ENCODE measurements at places on chromosomes 7 and 10.

GRCh38 chr10:24858288-24859270, 93.8 kb downstream of the PRTFDC1 start:
- DNase-seq = peak; percentile 78

- DNase-seq = no peak
Observed at GRCh38 chr7:3754493-3755341, 453.7 kb downstream of the SDK1 start.

- peak; percentile 48 for DNase-seq
Observed at GRCh38 chr7:4169455-4169854, 512.6 kb upstream of the FOXK1 start.

- no peak for DNase-seq
Observed at GRCh38 chr10:4102802-4103344, 317.9 kb upstream of the KLF6 start.

DNA sequence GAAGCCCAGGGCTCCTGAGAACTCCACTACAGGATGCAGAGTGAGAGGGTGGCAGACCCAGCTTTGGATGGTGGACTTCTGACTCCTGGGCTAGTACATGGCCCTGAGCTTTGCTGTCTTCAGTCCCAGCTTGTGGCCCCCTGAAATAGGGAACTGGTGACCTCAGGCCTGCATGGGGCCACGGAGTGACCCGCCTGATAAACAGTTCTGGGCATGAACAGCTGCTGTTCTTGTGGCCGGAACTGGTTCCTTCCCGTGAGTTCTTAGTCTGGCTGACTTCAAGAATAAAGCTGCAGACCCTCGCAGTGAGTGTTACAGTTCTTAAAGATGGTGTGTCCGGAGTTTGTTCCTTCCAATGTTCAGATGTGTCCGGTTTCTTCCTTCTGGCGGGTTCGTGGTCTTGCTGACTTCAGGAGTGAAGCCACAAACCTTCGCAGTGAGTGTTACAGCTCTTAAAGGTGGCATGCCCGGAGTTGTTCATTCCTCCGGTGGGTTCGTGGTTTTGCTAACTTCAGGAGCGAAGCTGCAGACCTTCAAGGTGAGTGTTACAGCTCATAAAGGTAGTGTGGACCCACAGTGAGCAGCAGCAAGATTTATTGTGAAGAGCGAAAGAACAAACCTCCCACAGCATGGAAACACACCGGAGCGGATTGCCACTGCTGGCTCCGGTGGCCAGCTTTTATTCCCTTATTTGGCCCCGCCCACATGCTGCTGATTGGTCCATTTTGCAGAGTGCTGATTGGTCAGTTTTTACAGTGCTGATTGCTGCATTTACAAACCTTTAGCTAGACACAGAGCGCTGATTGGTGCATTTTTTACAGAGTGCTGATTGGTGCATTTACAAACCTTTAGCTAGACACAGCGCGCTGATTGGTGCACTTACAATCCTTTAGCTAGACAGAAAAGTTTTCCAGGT, 268.0 kb downstream of the ZEB1 start:
- DNase-seq = no peak

DNA sequence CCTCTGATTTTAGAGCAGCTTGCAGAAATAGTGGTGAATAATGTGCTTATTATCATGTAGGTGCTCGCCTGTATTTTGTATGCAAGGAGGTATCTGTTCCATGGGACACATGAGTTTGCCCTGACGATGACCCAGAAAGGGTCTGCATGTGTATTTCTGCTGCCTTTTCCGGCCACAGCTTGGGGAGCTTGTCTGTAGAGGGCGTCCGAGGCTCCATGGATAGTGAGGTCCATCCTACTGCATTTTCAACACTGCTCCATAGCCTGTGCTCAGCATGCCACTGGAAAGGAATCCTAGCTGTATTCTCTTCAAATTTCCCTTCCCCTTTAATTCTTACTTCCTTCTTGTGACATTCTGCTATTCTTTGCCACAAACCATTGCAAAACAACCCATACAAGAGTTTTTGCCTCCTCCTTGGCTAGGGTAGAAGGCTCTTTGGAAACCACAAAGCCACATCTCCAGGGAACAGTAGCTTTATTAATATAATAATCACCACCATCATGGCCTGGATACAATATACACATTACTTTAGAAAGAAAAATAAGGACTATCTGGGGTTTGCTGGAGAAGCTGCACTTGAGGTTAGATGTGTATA, 127.7 kb downstream of the DYNC1I1 start:
- no peak for DNase-seq

GRCh38 chr10:71371750-71372166, 25.0 kb upstream of the CDH23 start:
- no peak for DNase-seq

- DNase-seq = peak; percentile 80
Observed at GRCh38 chr10:67602268-67602950, 93.6 kb downstream of the CTNNA3 start.

- no peak for DNase-seq
Observed at GRCh38 chr7:25207887-25208286, 20.4 kb downstream of the NPVF start.

DNA sequence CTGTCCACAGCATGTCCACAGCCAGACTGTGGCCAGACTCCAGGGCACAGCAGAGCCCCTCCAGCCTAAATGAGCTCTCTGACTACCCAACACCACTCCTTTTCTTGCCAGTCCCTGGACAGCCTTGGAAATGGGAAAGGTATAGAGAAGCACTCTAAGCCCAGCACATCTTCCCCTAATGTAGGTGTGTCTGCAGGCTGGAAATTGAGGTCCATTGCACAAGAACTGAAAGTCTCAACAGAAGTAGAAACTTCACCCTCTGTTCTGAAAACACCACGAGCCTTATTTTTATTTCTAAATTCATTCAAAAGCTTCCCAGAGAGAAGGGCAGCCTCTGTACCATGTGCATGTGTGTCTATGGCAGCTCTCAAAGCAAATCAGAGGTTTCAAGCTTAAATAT, 3.7 kb upstream of the KCNMA1 start:
- no peak for DNase-seq

DNA sequence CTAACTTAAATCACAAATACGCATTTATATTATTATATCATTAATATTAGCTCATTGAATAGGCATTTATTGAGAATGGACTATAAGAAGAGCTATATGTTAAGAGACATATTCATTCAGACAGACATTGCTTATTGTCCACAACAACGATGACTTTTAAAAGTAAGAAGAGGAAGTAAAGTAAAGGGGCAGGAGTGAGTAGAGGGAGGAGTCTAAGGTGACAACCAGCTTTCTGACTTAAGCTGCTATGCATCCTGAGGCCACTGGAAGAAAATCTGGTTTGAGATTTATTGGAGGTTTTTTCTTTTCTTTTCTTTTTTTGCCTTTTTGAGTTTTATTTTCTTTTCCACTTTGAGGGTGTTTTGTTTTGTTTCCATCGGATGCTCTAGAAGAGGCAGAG, 723.5 kb downstream of the GRM8 start:
- DNase-seq = no peak

GRCh38 chr7:47580175-47580706, 1.7 kb downstream of the TNS3 start:
- no peak for DNase-seq

- DNase-seq = no peak
Observed at GRCh38 chr7:66953044-66953427, 32.0 kb downstream of the TMEM248 start.

GRCh38 chr7:152074673-152075072, 49.2 kb downstream of the GALNT11 start:
- DNase-seq = no peak

DNA sequence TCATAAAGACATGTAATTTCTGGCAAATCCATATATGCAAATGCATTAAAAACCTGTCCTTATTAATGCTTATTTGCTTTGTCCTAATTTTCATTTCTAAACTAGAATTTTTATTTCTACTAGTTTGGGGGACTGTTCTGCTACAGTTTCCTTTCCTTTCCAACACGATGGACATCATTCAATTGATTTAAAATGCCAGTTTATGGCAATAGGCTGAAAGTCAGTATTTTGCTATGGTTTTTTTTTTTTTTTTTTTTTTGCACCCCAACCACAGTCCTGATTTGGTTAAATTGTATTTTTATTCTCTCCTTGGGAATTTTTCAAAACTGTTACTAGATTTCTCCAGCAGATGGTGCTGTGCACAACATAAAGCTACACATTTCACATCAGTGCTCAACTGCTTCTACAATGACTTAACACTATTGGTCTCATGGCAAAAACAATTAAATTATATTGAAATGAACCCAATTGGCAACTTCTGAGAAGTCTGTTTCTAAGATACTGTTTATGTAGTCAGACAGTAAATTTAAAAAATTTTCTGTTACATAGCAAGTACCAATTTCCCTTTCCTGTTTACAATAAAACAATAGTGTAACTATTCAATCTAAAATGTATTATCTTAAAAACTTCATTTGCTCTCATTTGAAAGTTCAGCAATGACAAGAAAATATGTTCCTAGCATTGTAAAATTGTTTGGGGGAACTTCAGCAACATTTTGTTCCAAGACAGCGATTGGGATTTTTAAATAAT, 193.8 kb upstream of the CCDC6 start:
- DNase-seq = peak; percentile 49

DNA sequence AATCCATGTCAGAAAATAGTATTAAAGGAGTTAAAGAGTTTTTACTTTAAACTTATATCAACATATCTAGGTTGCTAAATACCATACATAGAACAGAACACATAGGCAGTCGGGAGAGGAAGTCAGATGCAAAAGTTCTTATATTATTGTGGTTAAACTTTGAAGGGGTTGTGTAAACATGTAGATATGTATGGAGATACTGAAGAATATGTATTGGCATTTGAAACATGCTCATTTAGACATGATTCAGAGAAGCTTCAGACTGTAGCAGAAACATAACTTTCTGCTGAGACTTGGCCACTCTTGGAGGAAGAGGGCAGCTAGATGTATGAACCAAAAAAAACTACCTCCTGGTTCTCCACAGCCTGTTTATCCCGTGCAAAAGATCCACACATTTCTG, 103.5 kb upstream of the FERD3L start:
- DNase-seq = no peak

DNA sequence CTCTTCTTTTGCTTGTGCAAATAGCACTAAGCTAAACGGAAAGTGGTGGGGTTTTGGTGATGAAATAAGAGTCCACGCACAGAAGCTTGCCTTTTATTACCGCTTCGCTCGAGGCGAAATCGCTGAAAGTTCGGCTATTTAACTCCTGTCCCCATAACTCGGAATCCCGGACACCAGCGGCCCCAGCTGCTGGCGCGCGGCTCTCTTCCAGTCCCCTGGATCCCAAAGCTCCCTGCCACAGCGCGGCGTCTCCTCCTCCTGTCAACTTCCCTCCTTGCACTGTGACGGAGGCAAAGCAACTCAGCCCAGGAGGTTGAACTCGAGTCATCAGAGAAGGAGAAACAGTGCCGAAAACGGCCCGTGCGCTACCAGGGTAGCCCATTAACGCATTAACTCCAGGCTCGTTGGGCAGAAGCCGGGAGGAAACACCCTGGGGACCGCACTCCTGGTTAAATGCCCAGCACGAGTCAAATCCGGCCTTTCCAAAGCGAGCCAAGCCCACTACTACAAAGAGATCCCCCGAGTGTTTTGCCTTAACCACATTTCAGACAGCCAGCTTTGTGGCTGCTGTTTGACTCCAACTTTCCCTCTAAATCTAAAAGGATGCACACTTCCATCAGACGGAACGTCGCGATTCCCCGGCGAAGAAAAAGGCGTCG, 1.3 kb downstream of the SEMA3D start:
- DNase-seq = peak; percentile 41

DNA sequence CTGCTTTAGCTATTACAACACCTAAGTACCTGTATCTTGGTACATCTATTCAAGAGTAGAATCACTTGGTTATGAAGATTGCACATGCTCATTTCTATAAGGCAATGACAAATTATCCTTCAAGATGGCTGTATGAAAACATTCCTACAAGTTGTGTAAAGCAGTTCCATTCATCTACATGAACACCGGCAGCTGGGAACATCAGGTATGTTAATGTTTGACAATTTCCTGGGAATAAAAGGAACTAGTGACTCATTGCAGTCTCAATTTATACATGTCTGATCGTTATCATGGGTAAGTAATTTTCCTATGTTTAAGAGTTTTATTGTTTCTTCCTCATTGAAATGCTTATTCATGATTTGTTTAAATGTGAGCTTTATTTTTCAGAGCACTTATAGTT, 203.2 kb upstream of the SEMA3E start:
- DNase-seq = peak; percentile 8

DNA sequence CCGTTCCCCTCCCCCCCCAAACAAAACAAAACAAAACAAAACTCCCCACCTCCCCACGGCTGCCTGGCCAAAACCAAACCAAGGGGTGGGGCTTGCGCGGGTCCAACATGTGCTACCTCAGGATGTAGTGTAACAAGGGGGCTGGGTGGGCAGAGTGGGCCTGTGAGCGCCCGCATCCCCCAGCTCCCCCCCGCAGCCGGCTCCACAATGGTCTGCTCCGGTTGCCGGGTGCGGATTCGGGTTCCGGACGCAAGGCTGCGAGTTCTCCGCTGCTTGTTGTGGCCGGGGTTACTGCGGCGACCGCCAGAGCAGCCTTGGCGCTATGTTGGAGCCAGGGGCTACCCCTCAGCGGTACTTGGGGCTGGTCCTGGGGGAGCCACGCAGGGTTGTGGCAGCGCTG, 4.9 kb downstream of the C10orf143 start:
- DNase-seq = no peak

DNA sequence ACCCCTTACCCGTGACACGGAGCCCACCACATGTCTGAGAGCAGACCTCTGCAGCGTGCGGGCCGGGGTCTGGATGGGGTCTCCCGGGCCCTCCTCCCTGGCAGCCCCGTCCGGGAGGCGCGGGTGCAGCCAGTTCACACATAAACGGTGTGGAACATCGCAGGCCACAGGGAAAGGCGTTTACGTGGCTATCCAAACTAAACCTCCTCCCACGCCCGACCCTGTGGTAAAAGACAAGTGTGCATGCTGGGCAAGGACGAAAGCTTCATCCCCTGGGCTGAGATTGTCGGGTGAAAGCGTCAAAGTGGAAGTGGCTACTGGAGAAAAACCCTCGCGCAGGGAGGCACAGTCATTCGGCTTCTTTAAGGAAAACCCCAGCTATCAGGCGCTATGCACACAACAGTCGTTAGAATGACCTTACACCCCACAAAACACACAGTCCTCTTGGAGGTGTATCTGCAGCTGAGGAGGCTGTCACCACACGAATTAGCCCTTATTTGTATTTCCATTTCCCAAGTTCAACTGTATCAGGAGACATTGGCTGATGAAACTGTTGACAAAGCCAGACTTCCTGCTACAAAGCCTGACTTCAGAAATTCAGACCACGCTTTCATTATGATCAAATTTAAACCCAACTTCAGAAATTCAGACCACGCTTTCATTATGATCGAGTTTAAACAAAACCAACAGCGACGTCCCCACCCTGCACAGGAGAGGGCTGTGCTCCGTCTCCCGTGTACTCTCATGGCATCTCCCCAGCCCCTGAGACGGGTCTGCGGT, 15.3 kb downstream of the GPER1 start:
- no peak for DNase-seq

DNA sequence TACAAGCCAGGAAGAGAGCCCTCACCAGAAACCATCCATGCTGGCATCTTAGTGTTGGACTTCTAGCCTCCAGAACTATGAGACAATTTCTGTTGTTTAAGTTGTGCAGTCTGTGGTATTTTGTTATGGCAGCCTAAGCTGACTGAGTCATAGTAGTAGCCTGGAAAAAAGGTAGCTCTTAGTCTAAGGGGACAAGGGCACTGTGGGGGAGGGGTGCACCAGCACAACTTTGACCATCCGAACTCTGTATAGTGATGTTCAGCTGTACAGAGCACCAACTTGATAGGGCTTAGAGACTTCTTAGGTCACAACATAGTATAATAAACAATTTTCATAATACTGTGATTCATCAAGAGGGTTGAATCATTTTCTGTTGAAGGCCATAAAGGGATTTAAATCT, 14.3 kb downstream of the EIF4EBP2 start:
- peak; percentile 17 for DNase-seq

- no peak for DNase-seq
Observed at GRCh38 chr7:104883248-104883717, 130.7 kb upstream of the KMT2E start.

GRCh38 chr7:12103948-12104347, 107.1 kb upstream of the TMEM106B start:
- no peak for DNase-seq
